ENCODE measurements at places on chromosomes 1 and 21.

DNA sequence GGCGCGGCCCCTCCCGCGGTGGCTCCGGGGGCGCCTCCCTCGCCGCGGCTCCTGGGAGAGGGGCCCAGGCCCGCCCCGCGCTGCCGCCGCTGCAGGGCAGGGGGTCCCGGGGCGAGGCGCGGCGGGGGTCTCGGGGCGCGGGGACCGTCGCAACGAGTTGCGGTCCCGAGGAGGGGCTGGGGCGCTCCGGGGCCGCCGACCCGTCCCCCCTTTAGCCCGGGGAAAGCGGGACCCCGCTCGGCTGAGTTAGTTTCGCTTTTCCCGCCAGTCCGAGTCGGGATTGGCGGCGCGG is 493 bp downstream of the SPSB1 start:
- DNase-seq, result no peak

- peak; percentile 40 for DNase-seq
Measured at GRCh38 chr1:228005511-228006033, 1.2 kb upstream of the WNT3A start.

GRCh38 chr1:10880063-10880462 is 83.6 kb upstream of the CASZ1 start:
- DNase-seq, result no peak

GRCh38 chr1:109133815-109134214 is 19.9 kb downstream of the ELAPOR1 start:
- no peak for DNase-seq

- no peak for DNase-seq
Measured at GRCh38 chr1:194624833-194625232, 1438.4 kb upstream of the B3GALT2 start.

DNA sequence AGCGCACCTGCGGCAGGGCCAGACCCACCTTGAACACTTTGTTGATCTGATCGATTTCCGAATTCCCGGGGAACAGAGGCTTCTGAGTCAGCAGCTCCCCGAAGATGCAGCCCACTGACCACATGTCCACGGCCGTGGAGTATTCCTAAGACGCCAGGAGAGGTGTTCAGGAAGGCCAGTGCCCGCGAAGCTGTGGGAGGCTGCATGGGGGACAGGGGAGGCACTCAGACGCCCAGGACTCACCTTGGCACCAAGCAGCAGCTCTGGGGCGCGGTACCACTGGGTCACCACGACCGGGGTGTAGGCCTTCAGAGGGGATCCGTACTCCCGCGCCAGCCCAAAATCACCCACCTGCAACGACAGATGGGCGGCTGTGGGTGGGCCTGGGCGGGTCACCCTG is 11.2 kb upstream of the SLC35E2B start:
- no peak for DNase-seq

DNA sequence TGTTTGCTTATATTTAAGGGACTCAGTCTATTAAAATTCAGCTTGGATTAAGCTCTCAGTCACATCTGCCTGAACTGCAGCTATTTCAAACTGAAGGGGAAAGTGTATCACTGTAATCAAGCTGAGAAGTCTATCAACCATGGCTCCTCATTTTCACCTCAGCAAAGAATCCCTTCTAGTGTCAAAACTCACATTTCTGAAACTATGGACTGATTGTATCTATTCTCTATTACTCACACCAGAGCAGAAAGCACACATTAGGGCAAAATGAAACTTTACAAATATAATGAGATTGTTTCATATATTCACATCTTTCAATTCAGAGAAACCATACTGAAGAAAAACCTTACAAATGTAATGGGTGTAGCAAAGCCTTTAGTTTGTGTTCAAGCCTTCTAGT is 14.6 kb upstream of the C1orf146 start:
- DNase-seq, result no peak

- no peak for DNase-seq
Measured at GRCh38 chr1:94425821-94426484, 7.8 kb downstream of the ABCD3 start.

- DNase-seq, result no peak
Measured at GRCh38 chr1:51061231-51061918, 40.7 kb upstream of the C1orf185 start.

GRCh38 chr1:193109619-193110018 is 4.4 kb upstream of the GLRX2 start:
- DNase-seq, result no peak

- no peak for DNase-seq
Measured at GRCh38 chr1:65704318-65704717, 88.4 kb upstream of the PDE4B start.

- no peak for DNase-seq
Measured at GRCh38 chr1:238558156-238558555, 667.4 kb upstream of the ZP4 start.

GRCh38 chr1:50742523-50742922 is 217.5 kb downstream of the FAF1 start:
- DNase-seq, result no peak

GRCh38 chr1:208175508-208175895 is 68.7 kb downstream of the PLXNA2 start:
- DNase-seq, result no peak

- DNase-seq, result no peak
Measured at GRCh38 chr1:94096797-94097549, 24.0 kb downstream of the ABCA4 start.

- DNase-seq, result no peak
Measured at GRCh38 chr1:160850993-160851392, 11.7 kb downstream of the CD244 start.

DNA sequence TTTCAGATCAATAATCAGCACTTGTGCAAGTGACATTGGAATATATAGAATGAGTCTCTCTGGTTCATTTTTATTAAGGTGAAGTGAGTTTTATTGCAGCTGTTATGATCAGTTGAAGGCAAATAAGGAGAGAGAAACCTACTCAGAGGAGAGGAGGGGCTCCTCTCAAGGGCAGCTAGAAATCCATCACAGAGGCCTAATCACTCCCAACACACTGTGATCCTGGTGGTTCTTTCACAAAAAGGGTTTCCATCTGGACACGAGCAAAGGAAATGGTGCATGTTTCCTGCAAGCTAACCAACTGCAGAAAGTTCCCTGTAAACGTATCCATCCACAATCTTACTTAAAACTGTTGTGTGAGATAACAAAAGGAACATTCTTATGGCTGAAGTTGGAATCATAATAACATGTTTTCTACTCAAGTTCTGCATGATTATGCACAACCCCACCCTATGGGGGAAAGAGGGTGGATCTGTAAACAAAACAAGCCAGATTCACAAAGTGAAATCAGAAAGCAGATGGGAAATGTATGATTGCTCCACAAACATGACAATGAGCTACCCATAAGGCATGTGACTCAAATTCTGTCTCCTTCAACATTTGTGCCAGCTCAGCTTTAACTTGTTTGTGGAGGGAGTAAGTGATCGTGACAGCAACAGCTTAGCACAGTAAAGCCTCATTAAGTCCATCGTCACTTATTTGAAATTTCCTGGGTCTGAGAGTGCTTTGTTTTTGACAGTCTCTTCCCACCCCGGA is 141.2 kb upstream of the ST6GALNAC5 start:
- DNase-seq, result no peak

- no peak for DNase-seq
Measured at GRCh38 chr1:81873946-81874345, 73.2 kb downstream of the ADGRL2 start.

GRCh38 chr1:111221633-111222291 is 5.8 kb upstream of the CHI3L2 start:
- DNase-seq, result no peak

DNA sequence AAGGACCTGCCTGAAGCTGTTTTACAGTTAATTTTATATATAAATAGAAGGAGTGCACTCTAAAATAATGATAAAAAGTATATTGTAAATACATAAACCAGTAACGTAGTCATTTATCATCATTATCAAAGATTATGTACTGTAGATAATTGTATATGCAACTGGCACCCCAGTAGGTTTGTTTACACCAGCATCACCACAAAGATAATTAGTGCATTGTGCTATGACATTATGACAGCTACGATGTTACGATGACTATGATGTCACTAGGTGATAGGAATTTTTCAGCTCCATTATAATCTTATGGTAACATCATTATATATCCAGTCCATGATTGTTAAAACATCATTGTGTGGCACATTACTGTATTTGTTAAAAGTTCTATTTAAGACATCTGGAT is 185.2 kb downstream of the LBR start:
- no peak for DNase-seq

DNA sequence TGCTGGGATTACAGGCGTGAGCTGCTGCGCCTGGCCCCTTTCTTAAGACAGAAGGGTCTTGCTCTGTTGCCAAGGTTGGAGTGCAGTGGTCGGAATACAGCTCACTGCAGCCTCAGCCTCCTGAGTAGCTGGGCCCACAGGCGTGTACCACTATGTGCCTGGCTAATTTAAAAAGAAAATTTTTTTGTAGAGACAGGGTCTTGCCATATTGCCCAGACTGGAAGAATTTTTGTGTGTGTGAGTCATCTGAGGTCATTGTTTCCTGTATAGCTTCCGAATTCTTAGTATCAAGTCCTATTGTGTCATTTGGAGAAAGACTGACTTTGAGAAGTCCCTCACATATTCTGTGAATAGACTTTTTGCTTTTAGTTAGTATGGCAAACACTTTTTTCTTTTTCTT is 4.7 kb downstream of the SZRD1 start:
- DNase-seq, result no peak

- no peak for DNase-seq
Measured at GRCh38 chr1:50705699-50706098, 254.4 kb downstream of the FAF1 start.

DNA sequence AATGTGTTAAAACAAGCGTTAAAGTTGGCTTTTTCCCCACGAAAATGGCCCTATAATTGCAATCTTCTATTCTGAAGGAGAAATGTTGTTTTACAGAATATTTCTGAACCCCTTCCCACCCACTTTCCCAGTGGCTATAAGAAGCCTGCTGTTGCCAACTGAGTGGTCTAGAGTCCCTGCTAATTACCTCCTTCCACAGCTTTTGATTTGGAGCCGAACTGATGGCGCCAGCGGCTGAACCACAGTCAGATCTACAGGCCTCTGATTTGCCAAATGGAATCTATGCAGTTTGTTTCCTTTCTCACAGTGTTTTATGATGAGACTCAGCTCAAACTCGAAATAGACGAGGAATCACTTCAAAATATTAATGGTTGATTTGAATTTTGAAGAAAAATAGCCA is 76.0 kb upstream of the C1orf105 start:
- no peak for DNase-seq

DNA sequence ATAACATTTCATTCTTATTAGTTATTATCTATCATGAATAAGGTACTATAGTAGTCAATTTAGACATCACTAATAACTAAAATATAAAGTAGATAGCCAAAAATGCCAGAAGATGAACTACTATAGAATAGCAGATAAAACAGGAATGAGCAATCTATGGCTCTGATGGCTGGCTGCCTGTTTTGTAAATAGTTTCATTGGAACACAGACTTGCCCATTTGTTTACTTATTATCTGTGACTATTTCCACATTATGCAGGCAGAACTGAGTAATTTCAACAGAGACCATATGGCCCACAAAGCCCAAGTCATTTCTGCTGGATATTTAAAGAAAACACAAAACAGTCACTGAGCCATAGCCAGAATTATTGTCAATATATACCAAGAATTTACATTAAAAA is 222.1 kb downstream of the COL24A1 start:
- DNase-seq, result no peak

- DNase-seq, result no peak
Measured at GRCh38 chr1:98975113-98975512, 29.5 kb downstream of the PLPPR5 start.

GRCh38 chr1:157968508-157968907 is 24.9 kb upstream of the KIRREL1 start:
- no peak for DNase-seq

- DNase-seq, result no peak
Measured at GRCh38 chr1:213658457-213658856, 329.3 kb upstream of the PROX1 start.

DNA sequence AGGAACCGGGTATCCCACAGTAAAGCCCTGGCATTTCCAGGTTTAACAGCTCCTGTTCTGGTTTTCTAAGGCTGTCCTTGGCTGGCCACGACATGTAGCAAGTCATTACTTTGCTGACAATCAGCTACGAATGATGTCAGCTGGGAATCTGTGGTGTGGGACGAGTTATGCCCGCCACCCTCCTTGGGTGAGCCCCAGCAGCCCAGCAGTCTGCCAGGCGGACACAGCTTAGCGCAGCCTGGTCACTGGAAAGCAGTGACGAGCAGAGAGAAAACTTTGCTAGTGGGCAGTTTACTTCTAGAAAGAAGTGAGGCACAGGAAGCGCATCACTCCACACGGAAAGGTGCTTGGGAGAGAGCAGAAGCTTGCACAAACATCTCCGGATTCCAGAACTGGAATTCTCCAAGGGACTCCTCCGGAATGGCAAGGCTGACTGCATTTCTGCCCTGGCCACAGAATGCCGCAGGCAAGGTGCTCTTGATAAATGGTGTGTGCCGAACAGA is 15.5 kb upstream of the ZNF436 start:
- no peak for DNase-seq

DNA sequence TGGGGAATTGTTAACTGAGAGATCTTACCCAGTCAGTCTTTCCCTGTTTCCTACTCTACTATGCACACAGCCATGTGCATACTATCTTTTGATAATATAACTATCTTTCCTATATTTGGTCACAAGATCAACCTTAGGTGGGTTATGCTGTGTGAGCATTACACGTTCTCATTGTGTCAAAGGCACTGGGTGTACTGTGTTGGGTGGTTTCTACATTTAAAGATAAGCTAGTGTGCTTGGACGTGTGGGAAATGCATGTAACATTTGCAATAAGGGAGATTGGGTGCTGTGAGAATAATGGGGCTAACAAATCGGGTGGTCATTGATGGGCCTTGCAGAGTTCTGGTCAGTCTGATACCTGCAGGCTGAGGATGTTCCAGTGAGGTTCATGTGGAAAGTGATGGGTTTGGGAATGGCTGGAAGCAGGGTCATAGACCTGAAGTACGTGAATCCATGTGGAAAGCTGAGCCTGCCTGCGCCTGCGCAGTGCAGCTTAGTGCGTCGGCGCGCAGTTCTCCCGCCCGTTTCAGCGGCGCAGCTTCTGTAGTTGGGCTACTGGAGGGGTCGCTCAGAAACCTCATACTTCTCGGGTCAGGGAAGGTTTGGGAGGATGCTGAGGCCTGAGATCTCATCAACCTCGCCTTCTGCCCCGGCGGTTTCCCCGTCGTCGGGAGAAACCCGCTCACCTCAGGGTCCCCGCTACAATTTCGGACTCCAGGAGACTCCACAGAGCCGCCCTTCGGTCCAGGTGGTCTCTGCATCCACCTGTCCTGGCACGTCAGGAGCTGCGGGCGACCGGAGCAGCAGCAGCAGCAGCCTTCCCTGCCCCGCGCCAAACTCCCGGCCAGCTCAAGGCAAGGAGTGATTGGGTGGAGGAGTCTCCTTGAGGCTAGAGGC is at the start of gene MSH4:
Gene MSH4, plus strand, starts transcription at position 507 of the 897 bp plus-strand sequence. Its CDS starts 104 bp downstream, at position 611.
- DNase-seq, result no peak

- no peak for DNase-seq
Measured at GRCh38 chr1:203173011-203173555, 2.5 kb downstream of the MYBPH start.

- no peak for DNase-seq
Measured at GRCh38 chr1:238336531-238336930, 445.8 kb upstream of the ZP4 start.

DNA sequence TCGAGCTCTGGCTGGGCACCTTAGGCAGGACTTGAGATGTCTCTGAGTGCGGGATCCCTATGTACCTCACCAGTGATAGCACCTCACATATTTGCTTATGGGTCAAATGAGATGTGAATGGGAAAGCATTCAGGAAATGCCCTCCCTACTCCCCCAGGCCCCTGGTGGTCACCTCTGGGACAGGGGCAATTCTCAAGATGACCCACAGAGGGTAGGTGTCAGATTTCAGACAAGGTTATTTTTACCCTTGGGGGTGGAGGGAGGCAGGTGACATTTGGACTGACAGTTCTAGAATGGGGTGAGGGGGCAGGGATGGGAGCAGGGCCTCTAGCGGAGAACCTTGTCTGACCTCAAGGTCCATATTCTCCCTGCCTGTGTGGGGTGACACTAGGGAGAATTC is 27.1 kb downstream of the ACOT11 start:
- DNase-seq, result no peak

All from tibial artery (tissue), 4 donors.